ENCODE measurements at places on chromosomes 5 and 9.

GRCh38 chr9:131677444-131678180 lies 62.3 kb downstream of the RAPGEF1 start:
- no peak for DNase-seq

DNA sequence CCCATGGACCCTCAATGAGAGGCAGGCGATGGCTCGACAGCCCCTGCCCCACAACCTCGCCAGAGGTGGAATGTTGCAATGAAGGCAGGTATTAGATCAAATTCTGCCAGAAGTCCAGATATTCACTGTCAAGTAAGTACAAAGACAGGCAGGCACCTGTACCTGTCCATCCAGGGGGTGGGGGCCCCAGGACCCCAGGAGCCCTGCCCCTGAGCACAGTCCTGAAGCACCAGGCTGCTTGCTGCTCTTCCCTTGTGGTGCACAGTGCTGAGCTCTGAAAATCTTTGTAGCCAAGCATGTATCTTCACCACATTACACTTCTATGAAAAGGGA lies 26.2 kb upstream of the HMCN2 start:
- DNase-seq = no peak

DNA sequence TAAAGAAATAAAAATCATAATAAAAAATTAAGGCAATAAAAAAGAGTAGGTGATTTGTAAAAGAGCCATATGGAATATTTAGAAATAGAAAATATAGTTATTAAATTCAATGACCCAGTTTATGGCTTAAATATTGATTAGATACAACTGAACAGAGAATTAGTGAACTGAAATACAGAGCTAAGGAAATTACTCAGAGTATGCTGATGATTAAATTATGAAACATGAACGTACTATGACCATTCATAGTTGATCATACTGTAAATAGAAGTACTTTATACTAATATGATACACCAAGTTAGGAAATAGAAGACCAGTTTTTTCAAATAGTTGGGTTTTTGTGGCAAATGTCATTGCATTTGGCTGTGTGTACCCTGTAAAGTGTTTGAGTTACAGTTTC lies 194.5 kb downstream of the CWC27 start:
- DNase-seq = no peak

DNA sequence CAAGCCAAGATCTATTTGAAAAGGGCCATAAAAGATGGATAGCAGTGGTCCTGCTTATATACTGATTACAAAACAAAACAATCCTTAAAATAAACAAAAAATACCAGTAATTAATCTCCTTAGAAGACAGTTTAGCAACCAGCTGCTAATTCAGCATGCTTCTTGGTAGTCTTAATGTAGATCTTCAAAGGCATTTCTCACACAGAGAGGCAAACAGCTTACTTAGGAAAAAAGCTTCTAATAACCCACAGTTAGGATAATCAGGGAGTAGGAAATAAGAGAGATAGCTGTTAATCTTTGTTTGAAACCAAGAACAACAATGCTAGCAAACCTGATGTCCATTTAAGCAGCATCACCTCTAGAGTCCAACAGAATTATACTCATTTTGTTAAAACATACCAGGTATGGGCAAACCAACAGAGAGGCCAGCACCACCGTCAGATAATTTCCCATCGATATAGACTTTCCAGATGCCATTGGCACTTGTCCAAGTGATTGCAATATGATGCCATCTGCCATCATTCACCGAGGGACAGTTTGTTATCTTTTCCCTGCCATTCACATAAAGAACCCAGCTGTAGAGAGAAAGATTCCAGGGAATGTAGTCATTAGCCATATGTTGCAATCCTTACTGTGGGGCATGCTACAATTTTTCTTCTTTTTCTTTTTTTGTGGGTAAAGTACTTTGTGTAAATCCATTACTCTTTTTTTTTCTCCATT lies 105.6 kb upstream of the TXNDC8 start:
- no peak for DNase-seq

- no peak for DNase-seq
Observed at GRCh38 chr5:53560028-53560427, 411 bp upstream of the NDUFS4 start.

GRCh38 chr5:79081779-79082178 lies 12.2 kb downstream of the BHMT2 start:
- no peak for DNase-seq

DNA sequence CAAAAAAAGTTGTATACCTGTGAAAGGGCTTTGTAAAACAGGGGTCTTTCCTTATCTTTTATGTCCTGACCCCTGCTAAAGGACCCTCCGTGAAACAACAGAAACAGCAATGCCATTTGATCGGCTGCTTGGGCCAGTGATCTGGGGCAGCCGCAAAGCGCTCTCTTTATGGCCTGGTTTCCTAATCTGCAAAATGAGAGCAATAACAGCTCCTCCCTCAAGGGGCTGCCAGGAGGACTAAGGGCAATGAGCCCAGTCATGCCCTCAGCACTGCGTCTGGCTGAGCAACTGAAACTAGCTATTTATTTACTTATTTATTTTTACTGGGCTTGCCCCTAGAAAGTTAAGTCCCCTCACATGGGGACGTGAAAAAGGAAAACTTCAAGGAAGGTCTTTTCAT lies 18.3 kb downstream of the CMBL start:
- no peak for DNase-seq

GRCh38 chr5:112485934-112486355 lies 66.9 kb upstream of the EPB41L4A start:
- DNase-seq = no peak

DNA sequence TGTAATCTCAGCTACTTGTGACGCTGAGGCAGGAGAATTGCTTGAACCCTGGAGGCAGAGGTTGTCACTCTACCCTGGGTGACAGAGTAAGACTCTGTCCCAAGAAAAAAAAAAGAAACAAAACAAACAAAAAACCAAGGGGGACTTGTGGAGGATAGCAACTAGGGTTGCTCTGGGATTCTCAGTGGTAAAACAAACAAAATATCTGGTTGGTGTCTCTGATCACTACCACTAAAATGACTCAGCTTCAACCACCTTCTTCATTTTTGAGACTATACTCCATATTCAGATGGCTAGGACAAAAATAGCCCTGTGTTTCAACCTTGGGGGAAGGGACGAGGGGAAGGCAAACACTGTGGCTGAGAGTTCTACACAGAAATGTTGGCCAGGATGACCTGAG lies 110.3 kb downstream of the ARRDC3 start:
- no peak for DNase-seq

- DNase-seq = no peak
Observed at GRCh38 chr5:100913298-100913697, 10.2 kb upstream of the ST8SIA4 start.

DNA sequence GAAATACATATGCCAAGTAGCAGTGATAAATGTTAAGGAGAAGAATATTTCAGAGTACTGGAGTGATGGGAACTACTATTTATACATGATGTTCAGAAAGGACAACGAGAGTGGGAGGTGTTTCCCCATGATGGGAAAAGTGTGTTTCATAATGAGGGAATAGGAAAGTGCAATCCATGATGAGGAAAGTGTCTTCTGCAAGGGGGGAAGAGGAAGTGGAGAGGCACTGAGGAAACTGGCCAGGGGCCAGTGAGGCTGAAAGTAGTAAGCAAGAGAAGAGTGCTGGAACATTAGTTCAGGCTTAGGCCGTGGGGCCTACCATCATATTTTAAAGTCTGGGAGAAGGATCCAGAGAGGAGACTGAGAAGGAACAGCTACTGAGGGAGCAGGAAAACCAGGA lies 327.2 kb downstream of the SLF1 start:
- no peak for DNase-seq

- no peak for DNase-seq
Observed at GRCh38 chr9:86676396-86676795, 270.9 kb downstream of the GAS1 start.

GRCh38 chr9:137460363-137461315 lies 1.5 kb upstream of the NSMF start:
- no peak for DNase-seq

DNA sequence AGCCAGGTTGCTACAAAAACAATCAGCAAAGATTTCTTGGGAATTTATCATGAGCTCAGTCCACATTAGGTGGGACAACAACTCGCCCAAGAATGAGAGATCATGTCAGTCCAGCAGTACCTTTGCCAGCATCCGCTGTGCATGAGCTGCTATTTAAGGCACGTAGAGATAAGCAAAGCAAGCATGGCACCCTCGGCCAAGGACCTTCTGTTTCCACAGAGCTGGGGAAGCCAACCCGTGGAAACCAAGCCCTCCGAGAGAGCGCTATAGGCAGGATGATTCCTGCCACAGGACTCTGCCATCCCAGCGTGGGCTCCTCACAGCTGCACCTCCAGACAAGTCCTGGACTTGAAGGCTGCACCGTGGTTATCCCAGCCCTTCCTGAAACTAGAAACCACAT lies 189.5 kb upstream of the PPP1R26 start:
- no peak for DNase-seq

GRCh38 chr5:126354858-126355731 lies 68.1 kb upstream of the GRAMD2B start:
- DNase-seq = no peak

DNA sequence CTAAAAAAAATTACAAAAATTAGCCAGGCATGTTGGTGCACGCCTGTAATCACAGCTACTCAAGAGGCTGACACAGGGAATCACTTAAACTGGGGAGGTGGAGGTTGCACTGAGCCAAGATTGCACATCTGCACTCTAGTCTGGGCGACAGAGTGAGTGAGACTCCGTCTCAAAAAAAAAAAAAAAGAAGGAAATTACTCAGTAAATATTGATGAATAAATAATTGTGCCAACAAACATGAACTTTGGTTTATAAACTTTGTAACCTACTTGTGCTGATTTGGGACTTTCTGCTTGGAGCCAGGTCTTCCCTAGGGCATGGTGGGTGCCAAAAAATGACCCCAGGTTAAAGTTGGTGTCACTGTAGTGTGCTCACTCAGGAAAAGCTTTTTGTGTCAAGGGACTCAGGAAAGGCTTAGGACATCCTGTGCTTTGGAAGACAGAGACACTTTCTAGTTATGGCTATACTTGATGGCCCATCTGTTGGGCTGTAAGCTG lies 19.0 kb downstream of the ABLIM3 start:
- DNase-seq = no peak

- no peak for DNase-seq
Observed at GRCh38 chr5:154520861-154521453, 42.9 kb upstream of the HAND1 start.

- DNase-seq = no peak
Observed at GRCh38 chr5:127396490-127397155, 106.0 kb downstream of the MEGF10 start.

- DNase-seq = no peak
Observed at GRCh38 chr9:133004091-133004998, 25.9 kb downstream of the GFI1B start.

DNA sequence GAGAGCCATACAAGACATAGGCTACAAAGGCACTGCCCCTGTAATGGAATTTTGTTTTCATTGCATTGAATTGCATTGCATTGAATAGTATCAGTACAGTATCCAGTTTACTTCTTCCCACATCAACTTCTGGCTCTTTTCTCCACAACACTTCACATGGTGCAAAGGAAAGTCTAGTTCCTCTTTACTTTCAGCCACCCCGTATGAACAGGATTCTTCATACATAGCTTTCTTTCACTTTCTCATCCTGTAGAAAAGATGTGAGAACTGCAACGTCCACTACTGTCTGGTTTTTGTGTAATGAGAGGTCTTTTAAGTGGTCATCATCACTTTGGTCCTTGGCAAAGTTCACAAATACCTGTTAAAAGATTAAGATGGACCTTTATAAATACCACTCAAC lies 20.2 kb downstream of the NIPSNAP3B start:
- no peak for DNase-seq

DNA sequence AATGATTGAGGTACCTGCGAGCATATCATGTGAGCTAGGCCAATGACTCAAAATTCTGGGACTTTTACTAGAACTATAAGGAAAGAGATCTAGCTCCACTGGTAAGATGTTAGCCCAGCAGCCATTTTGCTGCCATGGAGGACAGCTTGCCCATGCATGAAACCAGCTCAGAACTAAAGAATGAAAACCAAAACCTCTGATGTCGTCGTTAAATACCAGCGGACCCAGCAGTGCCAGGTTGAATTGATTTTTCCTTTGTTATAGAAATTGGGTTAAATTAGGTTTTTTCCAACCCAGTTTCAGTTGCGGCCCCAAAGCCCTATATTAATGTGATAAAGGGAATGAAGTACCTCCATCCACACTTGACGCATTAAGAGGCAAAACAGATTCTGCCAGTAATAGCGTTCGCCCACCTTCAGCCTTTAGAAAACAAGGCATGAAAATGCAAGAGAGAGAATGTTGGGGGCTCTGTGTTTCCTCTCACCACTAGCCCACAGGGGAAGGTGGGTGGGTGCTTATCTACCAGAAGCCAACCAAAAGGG lies 5.5 kb upstream of the ITK start:
- no peak for DNase-seq

DNA sequence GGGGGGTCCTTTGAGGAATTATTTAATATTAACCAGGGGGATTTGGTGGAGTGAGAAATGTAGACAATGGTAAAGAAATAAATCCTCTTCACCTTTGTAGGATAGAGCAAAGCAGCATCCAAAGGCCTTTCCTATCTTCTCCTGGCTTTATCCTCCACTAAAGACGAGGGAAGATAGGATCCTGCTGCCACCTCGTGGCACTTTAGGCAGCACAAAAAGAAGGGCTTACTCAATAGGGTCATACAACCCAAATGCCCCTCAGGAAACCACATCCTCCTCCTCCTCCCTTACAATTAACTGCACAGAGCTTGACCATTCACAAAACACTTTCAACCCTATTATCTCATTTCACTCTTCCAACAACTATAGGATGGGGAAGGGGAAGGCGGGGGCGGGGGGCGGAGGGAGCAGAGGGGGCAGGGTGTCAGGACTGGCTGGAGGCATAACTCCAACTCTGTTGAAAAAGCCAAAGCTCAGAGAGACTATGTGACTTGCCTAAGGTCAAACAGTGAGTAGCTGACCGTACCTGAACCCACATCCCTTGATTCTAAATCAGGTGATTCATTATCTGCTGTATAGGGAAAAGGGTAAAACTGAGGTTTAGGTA lies 45.4 kb upstream of the MYOT start:
- no peak for DNase-seq

- no peak for DNase-seq
Observed at GRCh38 chr5:119961993-119962392, 332.6 kb downstream of the FAM170A start.

DNA sequence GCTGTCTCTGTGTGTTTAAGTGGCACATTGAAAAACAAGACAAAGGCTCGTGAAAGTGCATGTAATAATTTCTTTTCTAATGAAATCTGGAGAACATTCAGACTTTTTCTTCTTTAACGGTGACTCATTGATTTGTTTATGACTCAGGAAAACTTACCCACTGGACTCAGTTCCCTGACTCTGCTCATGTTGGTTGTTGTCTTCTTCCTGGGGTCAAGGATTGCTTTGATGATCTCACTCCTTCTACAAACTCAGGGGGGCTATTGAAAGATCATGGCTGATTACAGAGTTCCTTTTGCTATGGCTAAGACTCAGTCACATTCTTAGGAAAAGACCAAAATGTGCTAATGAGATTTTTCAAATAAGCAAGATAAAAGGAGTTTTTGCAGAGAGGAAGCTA lies 141.1 kb upstream of the DAP start:
- no peak for DNase-seq

GRCh38 chr5:84450617-84451414 lies 66.1 kb upstream of the EDIL3 start:
- DNase-seq = no peak

All from activated CD4-positive, alpha-beta T cell treated with anti-CD3 and anti-CD28 coated beads for 4 hours (primary cell).